ENCODE measurements at places on chromosomes 3 and 15.

GRCh38 chr15:55630858-55631257 lies 42.7 kb upstream of the PYGO1 start:
- DNase-seq, result no peak

DNA sequence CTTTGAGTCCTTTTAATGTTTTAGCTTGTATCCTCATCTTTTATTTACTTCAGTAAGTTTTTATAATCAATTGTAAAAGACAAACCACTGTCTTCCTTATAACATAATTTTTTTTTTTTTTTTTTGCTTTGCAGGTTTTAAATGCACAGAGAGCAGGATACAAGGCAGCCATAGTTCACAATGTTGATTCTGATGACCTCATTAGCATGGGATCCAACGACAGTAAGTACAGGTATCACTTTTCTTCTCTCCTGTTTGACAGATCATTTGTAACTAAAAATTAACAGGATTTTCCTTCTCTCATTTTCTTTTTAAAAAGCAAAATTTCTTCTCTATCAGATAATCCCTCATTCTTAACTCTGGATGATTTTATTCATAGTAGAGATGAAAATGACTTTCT lies 75.4 kb downstream of the PFN2 start:
- no peak for DNase-seq

GRCh38 chr15:74790080-74790916 lies 8.4 kb downstream of the CSK start:
- DNase-seq, result peak; percentile 67

- DNase-seq, result no peak
Measured at GRCh38 chr15:91113030-91113429, 13.0 kb downstream of the SV2B start.

DNA sequence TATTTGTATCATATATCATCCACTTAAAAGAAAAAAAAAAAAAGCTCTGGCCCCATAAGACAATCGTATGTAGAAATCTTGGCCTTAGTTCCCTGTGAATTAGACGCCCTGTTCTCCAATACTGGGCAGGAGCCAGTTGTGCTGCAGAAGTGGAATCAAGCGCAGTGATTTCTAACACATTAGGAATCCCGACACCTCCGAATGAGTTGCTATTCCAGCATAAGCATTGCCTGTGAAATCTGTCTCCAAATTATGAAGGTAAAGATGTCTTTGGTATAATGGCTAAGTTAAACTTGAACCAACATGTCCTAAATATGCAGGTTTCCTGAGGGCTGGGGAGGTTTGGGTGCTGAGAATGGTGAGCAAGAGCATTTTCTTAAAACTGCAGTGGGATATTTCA lies 199.4 kb upstream of the ARRDC4 start:
- DNase-seq, result no peak

- DNase-seq, result no peak
Measured at GRCh38 chr3:133472242-133472641, 72.4 kb downstream of the BFSP2 start.

DNA sequence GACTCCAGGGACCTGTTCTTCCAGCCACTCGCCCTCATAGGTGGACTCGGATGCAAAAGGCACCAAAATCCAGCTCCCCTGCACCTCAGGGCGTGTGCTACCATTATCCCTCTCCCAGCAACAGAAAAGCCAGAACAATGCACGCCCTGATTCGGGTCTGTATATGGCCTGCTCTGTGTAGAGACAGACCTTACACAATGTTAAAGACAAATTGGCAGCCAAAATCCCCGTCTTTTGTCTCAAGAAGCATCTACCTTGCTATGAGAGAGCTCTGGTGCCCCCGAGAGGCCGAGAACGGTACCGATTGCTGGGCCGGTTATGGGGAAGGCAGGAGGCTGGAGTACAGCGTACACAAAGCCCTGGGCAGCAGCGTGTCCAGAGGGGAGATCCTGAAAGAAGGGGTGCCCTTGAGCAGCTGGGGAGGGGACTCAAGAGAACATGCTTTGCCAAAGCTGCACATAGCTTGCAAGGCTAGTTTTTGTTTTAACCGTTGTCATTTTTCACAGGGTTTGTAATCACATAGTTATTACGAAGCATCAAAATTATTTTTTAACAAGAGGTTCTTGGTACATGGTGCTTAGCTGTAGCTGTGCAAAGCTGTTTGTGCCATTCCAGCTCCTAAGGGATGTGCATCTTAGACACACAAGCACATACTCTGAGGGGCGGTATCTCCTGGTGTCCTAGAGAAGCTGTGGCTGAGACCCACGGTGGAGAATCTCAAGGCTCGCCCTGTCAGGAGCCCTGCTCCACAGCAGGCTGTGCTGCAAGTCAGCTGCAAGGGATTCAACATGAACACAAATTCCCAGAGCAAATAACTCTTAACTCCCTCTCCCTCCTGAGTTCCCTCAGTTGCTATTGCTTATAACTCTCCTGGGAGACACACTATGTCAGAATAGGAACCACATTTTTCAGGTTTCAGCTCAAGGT lies 461.5 kb upstream of the PPP2R3A start:
- peak; percentile 10 for DNase-seq

GRCh38 chr3:106190296-106190695 lies 321.5 kb upstream of the CBLB start:
- DNase-seq, result no peak

DNA sequence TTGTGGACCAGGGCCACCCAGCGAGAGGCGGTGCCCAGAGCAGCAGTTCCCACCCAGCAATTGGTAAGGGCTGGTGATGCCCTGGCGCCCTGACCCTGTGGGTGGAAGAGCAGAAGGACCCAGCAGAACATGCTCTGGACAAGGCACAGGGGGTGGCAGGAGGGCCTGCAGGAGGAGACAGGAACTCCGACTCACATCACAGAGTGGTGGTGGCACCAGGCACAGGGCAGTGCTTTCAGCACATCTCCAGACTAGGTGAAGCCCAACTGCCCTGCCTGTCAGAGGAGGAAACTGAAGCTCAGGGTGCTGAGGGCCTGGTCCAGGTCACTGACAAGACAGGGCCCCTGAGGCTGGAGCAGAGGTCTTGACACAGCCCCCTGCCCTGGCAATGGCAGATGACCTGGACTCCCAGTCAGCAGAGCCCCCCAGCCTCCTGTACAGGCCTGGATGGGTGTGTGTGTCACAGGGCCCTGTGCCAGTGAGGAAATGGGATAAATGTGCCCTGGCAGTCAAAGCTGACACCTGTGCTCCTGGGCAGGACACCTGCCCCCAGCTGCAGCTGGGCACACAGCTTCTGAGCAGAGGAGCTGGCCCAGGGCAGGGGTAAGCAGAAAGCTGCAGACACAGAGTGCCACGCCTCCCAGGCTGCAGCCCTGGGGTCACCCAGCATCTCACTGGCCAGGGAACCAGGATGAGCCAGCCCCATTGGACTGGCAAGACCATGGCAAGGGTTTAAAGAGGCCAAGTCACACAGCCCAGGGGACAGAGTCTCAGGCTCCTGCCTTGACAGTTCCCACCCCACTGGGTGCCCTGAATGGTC lies 11.4 kb downstream of the KLF15 start:
- DNase-seq, result no peak

All from kidney epithelial cell (primary cell).